ENCODE measurements at places on chromosomes 5 and 9.

DNA sequence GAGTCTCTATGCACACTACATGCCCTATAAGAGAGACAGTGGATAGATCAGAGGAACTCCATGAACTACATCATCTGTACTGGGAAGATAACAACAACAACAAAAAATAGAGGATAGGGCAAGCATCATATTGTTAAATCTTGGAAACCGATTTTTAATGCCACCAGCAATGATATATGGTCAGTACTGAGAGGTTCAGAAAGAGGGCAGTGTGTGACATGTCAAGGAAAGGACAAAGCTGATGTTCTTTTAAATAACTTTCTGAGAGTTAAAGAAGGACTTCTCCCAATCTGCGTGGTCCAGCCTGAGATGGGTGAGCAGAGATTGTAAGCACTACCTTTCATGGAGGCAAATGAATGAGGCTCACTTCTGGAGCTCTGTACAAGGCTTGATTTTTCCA lies 62.0 kb upstream of the PHF24 start:
- no peak for DNase-seq

- no peak for DNase-seq
These were observed 43.2 kb downstream of the WDR36 start for GRCh38 chr5:111135363-111135762.

- no peak for DNase-seq
These were observed 132.7 kb downstream of the UNC13B start for GRCh38 chr9:35294556-35294955.

GRCh38 chr9:113659740-113660139 lies 196.2 kb downstream of the RGS3 start:
- DNase-seq = no peak

- no peak for DNase-seq
These were observed 106.8 kb downstream of the LMNB1 start for GRCh38 chr5:126883564-126884245.

DNA sequence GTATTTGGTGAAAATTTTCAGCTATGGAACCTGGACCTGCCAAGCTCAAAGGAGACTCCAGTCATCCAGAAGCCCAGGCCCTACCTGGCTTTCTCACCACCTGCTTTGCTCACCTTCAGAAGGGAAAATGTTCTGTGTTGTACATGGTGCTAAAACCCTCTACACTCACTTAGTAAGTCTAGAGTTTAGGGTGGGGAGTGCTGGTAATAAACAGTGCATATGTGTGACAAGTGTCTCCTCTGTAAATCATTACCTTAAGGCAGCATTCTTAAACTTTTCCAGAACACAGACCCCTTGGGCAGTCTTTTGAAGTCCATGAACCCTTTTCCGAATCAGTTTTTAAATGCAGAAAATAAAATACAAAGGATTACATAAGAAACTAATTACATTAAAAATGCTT lies 248.8 kb upstream of the PIK3R1 start:
- no peak for DNase-seq

DNA sequence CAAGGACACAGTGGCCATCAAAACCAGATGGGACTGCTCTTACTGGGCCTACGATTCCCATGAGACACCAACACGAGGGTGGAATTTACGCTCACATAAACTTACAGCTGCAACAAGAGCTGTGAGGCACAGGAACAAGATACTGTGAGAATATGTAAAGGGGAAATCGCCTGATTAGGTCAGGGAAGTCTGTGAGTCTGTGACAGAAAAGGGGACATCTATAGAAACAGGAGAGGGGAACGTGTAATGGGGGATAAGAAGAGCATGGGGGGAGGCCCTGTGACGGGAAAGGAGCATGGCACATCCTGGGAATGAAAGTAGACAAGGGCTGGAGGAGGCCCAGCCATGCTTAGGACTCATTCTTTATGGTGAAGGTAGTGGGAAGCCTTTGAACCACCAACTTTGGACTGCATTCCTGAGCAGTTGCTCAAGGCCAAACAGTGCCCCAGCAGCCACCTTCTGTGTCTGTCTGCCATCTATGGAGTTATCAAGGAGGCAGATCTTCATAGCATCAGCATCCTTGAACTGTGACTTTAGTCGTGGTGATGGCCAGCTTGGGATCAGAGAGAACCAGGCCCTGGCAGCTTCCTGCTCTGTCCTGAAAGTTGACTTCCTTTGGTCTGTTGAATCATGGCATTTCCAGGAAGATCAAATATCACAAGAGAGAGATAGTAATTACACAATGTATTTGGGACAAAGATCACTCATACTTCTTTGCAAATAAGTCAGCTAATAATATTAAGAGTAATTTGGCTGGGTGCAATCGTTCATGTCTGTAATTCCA lies 87.9 kb upstream of the FAM169A start:
- no peak for DNase-seq

DNA sequence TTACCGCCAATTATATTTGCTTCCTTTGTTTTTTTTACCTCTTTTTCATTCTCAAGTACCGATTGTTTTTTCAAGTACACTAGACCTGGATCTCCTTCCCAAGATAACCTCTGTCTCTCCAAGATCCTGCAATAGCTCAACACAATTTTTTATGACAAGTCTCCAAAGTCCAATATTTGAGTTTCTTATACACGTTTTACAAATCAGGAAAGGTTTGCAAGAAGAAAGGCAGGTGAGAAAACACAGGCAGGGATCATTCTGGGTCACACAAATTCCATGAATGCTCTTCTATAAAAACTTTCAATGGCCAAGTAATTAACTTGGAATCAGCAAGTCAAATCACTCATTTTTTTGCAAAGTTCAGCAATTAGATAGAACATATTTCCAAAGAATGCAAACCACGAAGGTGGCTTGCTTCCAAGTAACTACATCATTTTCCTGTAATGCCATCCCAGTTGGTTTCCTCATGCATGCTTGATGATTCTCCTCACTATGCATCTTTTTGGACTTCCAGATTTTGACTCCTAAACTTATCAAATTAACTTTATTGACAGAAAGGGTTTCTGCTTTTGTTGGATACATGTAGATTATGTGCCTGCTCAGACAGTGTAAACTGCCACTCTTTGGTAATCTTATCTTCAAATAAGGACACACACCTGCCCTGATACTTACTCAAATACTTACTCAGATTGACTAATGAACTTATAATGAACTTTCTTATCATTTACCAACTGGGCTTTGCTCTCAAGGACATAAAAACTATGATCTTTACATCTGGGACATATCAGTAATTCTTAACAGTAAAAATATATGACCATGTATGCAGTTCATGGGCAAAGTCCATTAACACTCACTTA lies 24.7 kb upstream of the IFNE start:
- no peak for DNase-seq

DNA sequence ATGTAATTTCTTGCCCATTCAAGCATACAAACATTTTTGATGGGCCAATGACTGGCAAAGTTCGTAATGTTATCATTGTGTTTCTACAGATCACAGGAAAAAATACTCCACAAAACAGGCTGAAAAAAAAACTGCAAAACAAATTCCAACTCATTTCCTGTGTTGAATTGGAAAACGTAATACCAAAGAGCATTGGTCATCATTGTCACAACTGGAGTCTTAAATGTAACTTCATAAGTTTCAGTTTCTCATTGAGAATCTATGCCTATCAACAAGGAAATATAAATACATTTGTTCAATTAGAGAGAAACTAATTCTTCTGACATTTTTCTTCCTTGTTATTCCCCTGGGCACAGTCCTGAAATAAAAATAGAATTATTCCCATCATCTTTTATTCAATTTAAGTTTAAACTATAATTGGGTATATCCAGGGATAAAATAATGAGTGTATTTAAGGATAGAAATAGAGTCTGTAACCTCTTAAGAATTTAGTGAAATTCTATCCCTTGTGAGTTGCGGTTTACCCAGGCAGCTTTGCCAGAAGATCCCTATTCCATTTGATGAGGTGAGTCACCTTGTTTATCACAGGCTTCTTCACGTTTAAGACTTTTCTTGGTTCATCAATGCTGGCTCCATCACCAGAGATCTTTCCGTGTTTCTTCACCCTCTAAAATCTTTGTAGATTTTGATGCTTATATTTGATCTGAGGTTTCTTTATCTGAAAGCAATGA lies 112.7 kb upstream of the ITGA1 start:
- no peak for DNase-seq

DNA sequence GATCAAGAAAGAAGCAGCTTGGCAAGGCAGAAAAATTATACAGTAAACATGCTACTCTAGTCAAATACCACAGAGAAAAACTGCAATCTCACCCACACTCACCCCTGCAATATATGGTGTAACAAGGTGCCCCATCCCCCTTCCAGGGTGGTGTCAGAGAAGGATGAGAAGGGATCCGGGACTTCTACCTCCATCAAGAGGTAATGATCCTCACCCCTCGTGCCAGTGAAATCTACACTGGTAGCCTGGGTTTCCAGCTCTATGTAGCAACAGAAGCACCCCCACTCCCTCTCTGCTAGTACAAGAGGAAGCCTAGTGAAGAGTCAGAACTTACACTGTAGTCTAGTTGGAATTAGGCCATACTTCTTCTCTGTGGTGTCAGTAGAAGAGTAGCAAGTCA lies 18.9 kb downstream of the SLCO4C1 start:
- no peak for DNase-seq

DNA sequence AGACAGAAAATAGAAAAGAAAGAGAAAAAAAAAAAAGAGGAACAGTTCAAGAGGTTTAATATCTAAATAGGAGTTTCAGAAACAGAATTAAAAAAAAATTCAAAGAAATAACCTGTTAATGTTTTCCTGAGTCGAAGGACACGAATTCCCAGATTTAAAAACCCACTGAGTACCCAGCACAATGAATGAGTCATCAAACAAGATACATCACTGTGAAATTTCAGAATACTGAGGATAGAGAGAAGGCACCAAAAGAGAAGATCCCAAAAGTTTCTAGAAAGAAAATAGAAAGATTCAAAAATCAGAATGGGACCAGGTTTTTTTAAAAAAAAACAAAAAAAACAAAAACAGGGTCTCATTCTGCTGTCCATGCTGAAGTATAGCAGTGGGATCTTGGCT lies 8.8 kb downstream of the CDO1 start:
- no peak for DNase-seq

- no peak for DNase-seq
These were observed 42.1 kb upstream of the CTNND2 start for GRCh38 chr5:11946317-11946716.

GRCh38 chr5:59190746-59191145 lies 607.9 kb downstream of the RAB3C start:
- DNase-seq = no peak

DNA sequence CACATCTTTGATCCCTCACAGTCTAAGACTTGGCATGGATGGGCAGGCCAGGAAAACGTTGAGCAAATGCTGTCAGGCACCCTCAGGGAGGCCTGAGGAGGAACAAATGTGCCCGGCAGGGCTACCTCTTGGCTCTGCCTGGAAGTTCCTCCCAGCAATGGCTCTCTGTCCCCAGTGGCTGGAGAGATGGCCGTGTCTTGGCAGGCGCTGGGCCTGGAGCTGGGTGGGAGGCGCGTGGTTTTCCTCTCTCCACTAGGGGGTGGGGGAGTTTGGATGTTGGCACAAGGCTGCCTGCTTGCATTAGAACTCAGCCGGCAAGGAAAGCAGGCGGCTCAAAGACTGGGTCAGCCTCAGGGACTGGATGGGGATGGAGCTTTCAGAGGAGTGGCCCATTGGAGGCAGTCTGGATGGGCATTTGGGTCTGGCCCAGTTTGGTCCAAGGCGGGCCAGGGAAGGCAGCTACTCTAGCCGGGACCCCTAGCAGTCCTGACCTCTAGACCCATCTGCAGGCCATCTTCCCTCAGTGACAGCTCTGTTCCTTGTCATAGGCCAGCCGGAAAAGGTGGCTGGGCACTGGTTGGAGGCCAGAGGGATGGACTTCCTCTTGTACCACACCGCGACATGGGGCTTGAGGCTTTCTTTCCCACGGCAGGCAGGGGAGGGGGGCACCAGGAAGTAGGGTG lies 68.2 kb upstream of the STC2 start:
- no peak for DNase-seq

DNA sequence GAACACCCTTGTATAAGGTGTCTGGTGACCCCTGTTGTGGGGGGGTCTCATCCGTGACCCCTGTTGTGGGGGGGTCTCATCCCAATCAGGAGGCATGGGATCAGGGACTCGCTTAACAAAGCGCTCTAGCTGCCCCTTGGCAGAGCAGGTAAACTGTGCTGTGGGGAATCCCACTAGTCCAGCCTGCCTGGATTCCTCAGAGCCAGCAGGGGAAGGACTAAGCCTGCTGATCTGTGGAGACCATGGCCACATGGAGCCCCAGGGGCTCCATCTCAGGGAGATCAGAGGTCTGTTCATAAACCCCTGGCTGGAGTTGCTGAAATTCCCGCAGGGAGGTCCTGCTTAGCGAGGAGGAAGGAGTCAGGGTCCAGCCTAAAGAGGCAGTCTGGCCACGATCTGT lies 45.8 kb upstream of the TXNDC8 start:
- DNase-seq = no peak

DNA sequence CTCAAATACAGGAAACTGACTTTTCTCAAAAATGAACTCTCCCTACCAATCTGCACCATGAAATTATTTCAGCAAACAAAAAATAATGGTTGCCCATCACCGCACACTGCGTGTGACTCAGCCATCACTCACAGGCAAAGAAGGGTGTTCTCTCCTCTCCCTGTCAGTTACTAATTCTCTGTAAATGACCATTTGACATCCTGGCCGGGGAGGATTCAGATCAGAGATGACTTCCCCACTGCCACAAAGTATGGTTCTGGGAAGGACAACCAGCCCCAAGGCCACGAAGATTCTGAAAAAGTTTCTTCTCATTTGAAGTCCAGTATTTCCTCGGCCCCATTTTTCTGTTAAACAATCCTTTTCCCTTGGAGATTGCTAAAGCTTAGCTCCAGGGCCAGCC lies 199.4 kb downstream of the AUH start:
- no peak for DNase-seq
